ENCODE measurements at places on chromosomes 13 and 19.

DNA sequence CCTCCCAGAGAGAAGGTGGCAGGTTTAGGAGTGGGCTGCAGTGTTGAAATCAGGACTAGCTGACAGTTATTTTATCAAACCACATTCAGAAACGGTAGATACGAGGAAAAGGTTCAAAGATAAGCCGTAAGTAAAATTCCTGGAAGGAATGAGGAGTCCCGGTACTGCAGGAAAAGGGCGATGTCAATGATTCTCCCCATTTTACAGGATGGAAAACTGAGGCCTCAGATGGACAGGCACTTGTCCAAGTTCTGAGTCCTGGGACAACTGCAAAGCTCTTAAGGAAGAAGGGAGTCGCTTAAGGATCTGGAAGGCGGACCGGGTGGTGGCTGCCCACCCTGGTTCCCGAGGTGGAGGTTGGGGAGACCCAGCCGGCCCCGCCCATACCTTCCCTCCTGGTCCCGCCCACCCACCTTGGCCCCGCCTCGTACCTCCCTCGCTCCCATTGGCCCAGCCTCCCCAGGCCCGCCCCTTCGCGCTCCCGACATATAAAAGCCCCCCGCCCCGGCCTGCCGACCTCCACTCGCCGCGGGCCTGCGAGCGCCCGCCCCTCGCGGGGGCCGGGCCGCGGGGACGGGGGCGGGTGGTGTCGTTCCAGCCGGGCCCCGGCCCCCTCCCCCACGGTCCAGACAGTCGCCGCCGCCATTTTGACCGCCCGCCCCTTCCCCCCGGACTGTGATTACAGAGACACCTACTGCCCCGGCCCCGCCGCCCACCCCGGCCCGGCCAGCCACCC lies 603 bp downstream of the RFX1 start:
- no peak for DNase-seq

- no peak for DNase-seq
These were observed 352.7 kb upstream of the SGCG start for GRCh38 chr13:22828081-22828480.

GRCh38 chr19:38265213-38265861 lies 964 bp downstream of the SPINT2 start:
- DNase-seq, result no peak

- DNase-seq, result no peak
These were observed 2.2 kb upstream of the PRKD2 start for GRCh38 chr19:46718934-46719622.

DNA sequence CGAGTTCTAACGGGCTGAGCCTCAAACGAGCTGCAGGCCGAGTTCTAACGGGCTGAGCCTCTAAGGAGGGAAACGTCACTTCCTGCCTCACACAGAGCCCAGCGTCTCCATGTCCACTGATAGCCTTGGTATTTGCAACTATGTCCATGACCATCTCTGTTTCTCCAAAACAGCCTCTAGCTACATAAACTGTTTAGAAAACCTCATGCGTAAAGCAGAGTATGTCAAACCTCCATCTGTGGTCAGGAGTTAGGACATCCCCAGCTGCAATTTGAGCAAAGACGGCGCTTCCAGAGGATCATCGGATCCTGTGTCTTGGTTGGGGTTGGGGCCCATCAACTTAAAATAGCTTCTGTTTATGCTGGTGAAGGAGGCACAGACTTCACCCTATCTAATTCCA lies 20.8 kb downstream of the RASA3 start:
- no peak for DNase-seq

GRCh38 chr13:45320876-45321629 lies 19.9 kb downstream of the TPT1 start:
- no peak for DNase-seq

- DNase-seq, result no peak
These were observed 935.1 kb downstream of the SLITRK1 start for GRCh38 chr13:82947191-82947621.

- no peak for DNase-seq
These were observed 57.3 kb downstream of the AKAP11 start for GRCh38 chr13:42329239-42329638.

DNA sequence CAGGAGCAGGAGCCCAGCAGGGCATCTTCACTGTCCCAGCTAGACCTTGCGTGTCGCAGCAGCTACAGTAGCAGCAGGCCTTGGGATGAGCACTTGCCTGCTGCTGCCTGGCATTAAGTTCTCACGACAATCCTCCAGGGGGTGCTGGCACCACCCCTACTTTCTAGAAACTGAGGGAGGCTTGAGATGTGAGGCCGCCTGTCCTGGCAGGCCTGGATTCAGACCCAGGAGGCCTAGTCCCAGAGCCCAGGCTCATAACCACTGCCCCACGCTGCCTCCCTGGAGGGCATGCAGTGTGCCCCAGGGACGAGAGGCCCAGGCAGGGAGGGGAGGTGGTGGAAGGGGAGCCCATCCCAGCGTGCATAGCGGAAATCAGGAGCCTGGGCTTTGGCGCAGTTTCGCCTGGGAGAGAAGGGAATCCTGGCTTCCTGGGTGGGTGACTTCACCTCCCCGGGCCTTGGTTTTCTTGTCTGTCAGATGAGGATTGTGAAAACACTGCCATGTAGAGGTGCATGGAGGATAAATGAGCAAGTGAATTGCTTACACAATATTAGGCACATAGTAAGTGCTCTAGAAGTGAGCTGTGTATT lies 26.1 kb downstream of the PPP5C start:
- no peak for DNase-seq

DNA sequence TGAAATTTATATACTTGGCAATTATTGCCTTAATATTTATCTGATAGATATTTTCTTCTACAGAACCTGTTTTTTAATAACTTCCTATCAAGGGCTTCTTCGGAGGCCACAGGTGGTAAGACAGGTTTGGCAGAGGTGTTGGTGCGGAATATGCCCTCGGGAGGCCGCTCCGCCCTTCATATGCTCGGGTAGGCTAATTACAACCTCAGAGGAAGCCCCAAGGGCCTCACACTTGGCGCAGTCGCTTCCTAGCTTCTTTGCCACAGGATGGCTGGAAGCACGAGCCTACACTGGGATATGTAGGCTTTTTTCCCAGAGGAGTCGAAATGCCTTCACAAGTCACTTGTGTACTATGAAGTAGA lies 68.8 kb downstream of the LMO7 start:
- DNase-seq, result no peak

GRCh38 chr19:17743874-17744580 lies 7.2 kb upstream of the FCHO1 start:
- DNase-seq, result no peak

GRCh38 chr13:112943309-112944125 lies 25.5 kb upstream of the MCF2L start:
- no peak for DNase-seq

GRCh38 chr19:41552558-41552957 lies 23.4 kb upstream of the CEACAM21 start:
- no peak for DNase-seq

- no peak for DNase-seq
These were observed 11.5 kb downstream of the CCDC70 start for GRCh38 chr13:51873117-51873798.

- DNase-seq, result no peak
These were observed 460.7 kb downstream of the GPC6 start for GRCh38 chr13:93687261-93687660.

- DNase-seq, result no peak
These were observed 5.5 kb upstream of the PTGER1 start for GRCh38 chr19:14480700-14481079.

DNA sequence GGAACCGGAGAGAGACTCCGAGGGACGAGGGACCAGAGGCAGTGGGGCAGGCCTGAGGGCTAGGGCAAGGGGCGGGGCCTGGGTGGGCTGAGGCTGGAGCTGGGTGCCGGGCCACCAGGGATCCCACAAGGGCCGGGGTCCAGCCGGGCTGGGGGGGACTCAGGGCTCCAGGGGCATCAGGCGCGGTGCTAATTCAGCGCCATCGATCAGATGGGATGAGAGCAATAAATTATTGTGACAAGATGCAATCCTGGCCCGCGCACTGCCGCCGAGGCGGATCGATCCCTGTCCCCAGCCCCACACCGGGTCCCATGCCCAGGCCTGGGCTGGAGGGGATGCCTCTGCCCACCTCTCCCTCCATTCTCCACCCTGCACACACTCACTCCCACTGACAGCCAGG lies 5.7 kb downstream of the ERFL start:
- no peak for DNase-seq

DNA sequence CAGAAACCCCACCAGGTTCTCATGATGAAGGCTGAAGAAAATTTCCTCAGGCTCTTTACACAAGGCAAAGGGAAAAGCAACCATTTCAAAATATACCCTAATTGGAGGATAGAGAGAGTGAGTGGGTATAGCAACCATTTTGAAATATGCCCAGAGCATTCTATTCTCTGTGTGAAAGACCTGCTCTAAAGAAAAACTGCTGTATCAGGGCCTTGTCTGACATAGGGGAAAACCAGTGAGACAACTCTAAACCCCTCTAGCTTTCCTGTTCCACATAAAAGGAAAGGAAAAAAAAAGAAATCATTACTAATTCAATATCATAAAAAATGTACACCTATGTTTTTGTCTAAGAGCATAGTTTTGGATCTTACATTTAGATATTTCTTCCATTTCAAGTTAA lies 42.3 kb downstream of the TPTE2 start:
- DNase-seq, result no peak

GRCh38 chr13:108525827-108526226 lies 103.6 kb upstream of the MYO16 start:
- DNase-seq, result no peak

DNA sequence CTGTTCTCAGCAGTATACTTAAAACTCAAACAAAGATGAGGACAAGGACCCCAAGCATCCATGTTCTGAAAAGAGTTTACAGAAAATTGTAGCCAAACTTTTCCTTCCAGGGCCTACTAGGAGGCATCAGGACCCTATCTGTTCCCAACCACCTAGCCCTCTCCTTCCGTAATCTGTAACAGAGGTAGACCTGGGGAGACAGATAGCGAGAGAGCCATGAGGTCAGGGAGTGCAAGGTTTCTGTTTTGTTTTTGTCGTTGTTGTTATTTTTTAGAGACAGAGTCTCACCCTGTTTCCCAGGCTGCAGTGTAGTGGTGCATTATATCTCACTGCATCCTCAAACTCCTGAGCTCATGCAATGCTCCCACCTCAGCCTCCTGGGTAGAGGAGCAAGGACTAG lies 83.9 kb upstream of the POSTN start:
- no peak for DNase-seq

GRCh38 chr13:49791315-49791710 lies 1.2 kb downstream of the KPNA3 start:
- no peak for DNase-seq

DNA sequence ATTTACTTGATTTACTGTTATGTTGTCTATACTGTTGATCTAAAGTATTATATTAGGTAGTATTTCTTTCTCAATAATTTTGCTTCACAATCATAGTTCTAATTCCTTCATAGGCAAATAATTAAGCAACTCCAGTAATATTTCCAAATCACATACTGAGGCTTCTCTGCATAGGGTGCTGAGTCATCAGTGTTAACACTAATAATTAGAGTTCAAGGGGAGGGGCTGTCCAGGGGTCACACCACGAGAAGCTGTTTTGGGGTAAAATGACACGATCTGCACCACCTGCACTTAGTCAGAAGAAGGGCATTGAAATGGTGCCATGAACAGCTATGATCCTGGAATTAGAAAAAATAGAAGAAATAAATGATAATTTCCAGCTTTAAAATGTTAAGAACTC lies 1230.9 kb upstream of the SLC10A2 start:
- DNase-seq, result no peak

DNA sequence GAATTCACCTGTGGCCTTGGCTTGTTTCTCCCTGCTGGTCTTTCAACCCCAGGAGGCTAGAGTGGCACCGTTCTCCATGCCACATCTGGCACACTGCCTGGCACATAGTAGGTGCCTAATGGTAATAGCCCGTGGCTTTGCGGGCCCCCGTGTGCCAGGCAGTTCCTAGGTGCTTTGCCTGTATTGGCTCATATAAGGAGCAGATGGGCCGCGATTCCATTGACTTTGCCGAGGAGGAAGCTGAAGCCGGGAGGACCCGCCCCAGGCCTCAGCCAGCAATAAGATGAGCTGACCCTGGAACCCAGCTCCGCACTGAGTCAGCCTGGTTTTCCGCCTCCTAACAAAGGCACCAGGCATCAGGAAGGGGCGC lies 807 bp downstream of the PGLYRP1 start:
- DNase-seq, result no peak

- no peak for DNase-seq
These were observed 2.5 kb downstream of the LYL1 start for GRCh38 chr19:13100031-13100588.

GRCh38 chr13:71056581-71056980 lies 810.4 kb downstream of the DACH1 start:
- DNase-seq, result no peak

DNA sequence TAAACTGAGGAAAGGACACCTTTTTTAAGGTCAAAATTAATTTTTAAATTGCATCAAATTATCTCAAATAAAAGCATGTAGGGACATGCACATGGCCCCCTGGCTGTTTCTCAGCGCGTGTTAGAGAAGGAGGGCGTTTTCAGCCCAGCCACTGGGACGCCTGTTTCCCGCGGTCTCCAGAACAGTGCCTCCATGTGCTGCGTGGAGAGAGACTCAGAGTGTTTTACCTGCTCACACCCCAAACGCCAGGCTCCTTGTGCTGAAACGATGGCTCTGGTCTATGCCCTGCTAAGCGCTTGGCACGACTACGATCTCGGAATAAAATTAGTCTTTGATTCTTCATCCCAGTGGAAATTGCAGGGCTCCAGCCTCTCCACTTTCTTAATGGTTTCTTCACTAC lies 20.0 kb upstream of the SPACA7 start:
- DNase-seq, result no peak

DNA sequence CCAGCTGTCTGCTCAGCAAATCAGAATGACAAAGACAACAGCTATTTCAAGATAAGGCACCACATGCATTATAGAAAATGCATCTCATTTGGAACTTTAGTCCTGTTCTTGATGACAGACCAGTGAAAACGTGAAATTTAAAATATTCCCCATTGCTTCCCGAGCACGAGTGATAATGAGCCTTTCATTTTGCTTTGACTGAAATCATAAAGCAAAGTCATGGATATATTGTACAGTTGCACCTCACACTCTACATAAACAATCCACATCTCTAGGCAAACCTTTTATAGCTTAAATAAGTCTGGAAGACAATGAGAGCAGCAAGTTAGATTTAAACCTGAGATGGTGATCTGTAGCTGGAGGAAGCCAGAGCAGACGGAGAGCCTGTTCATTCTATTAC lies 79.1 kb downstream of the FAM216B start:
- DNase-seq, result no peak

- DNase-seq, result no peak
These were observed 157.7 kb downstream of the ZNF536 start for GRCh38 chr19:30529876-30530275.

GRCh38 chr19:3669082-3669946 lies 31.0 kb downstream of the PIP5K1C start:
- DNase-seq, result no peak
